ENCODE measurements at places on chromosomes 4 and X.

GRCh38 chr4:125104616-125105015, 210.1 kb upstream of the FAT4 start:
- no peak for DNase-seq

- DNase-seq, result no peak
These were observed 38.2 kb downstream of the AFF1 start for GRCh38 chr4:86972997-86973396.

DNA sequence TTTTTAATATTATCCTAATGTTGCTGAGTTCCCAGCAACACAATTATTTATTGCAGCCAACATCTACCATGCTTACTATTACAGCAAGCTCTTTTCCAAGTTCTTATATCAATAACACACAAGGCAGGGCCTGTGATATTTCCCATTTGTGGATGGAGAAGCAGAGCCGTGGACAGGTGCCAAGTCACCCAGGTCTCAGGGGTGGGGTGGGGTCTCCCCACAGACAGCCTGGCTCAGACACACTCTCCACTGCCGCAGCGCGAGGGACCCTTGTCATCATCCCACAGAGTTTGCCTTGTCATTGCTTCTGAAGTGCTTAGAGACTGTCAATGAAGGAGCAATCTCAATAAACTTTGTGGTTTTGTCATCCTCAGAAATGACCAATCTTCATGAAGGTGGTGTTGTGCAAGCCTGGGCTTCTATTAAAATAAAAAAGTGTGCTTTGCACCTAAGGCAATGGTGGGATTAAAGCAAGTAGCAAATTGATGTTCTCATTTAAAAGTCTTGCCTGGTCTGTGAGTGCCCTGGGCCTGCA, 76.1 kb downstream of the SORBS2 start:
- no peak for DNase-seq

- no peak for DNase-seq
These were observed 66.9 kb upstream of the MAGEB10 start for GRCh38 chrX:27740933-27741332.

- DNase-seq, result no peak
These were observed 444.1 kb downstream of the BCOR start for GRCh38 chrX:39653691-39654090.

DNA sequence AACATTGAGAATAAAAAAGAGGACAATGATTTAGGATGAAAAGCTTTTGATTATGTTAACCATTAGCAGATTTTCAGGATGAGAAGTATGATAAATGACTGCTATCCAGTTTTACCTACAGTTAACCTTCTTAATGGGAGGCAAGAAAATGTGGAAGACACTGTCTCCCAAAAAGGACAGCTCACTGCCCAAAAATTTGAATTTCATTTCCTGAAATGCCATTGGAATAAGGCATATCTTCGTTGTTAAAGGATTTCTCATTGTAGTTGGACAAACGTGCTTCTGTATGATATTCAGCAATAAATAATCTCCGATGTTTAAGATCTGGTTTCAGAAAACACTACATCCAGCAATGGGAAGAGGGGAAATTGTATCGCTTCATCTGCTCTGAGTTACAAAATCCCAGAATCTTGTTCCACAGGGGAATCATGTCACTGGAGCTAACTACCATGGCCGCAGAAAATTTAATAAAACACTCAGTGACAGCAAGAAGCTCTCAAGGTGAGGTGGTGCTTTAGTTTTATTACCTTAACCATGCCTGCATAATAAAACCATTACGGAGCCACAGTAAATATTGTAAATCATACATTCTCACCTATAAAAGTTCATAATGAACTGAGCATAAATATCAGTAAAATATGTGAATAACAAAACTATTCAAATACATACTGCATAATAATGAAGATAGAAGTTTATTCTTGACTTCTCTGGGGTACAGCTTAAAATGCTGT, 552.3 kb downstream of the PCDH7 start:
- DNase-seq, result no peak

DNA sequence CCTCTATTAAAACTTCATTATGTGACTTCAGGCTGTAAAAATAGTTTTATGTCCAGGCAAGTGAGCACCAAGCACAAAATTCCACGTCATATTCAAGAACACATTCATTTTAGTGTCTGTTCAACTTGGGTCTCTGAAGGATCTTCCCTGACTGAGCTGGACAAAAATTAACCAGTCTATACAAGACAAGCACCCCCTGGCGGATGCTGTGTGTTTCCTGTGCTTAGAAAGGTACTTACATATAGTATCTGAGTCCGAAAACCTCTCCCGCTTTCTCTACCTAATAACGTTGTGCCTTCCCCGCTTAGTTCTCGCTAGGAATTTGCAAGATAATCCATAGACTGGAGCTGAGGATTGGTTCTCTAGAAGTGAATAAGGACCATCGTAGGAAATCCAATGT, 2214.5 kb upstream of the TENM3 start:
- DNase-seq, result no peak

GRCh38 chrX:139877710-139878414, 55.0 kb downstream of the ATP11C start:
- no peak for DNase-seq

- no peak for DNase-seq
These were observed 202.3 kb upstream of the CENPE start for GRCh38 chr4:103400405-103400804.

DNA sequence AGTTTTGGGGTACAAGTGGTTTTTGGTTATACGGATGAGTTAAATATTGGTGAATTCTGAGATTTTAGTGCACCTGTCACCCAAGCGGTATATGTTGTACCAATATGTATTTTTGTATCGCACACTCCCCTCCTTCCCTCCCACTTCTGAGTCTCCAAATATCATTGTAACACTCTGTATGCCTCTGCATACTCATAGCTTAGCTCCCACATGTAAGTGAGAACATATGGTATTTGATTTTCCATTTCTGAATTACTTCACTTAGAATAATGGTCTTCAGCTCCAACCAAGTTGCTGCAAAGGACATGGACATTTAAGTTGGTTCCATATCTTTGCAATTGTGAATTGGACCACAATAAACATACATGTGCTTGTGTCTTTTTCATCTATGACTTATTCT, 103.0 kb upstream of the ADAMTS3 start:
- DNase-seq, result no peak

DNA sequence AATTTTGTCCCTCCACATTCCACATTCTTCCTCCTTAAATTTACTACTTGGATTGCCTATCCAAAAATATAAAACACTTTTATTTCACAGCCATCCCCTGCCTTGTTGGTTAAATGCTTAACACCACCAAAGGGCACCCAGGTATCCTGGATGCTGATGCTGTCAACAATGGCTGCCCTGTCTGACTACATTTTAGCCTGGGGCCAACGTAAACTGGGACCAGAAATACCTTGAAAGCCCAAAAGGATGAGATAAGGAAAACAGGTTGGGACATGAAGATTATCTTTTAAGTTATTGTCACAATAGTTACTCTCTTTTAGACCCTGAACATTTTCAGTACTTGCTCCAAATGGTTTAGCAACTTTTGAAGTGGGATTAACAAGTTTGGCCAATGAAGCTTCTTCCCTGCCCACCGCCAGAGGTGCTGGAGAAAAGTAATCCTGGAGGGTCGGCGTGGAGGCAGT, 775 bp upstream of the YIPF6 start:
- no peak for DNase-seq

DNA sequence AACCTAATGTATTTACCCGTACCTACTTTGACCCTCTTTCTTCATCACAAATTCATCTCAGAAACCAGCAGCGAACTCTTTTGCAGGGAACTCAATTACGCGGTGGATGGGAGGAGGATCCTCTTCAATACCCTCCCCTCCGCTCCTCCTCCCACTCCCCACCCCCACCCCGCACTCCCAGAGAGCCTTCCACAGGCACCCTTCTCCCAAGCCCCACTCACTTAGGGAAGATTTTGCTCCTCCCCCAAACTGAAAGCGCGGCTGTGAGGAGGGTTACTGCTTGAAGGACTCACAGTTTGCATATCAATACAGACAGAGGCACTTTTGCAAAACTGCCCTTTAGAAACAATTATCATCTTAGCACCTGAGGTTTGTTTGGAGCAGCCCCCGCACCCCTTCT, 960 bp upstream of the IL1RAPL1 start:
- no peak for DNase-seq

- DNase-seq, result no peak
These were observed 283.5 kb upstream of the GIMD1 start for GRCh38 chr4:106652095-106652494.

- no peak for DNase-seq
These were observed 47.3 kb downstream of the RBM47 start for GRCh38 chr4:40582413-40582812.

GRCh38 chrX:84475596-84475995, 26.7 kb downstream of the HDX start:
- no peak for DNase-seq

GRCh38 chrX:135632353-135632752, 81.1 kb upstream of the CT45A1 start:
- no peak for DNase-seq

DNA sequence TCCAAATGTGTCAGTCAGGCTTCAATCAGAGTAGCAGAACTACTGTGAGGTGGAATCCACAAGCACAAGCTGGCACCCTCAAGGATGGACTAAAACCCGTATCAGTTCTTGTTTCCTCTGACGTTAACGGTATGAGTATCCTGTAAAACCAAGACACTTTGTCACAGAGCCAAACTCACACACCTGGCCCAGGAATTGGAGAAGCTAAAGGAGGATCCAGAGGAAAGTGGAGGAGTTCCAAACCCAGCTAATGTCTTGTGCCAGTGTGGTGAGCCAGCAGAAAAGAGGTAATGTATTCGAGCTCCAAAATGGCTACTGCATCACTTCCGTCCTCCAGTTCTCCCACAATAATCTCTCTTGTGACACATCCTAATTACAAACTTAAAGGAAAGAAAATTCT, 44.7 kb downstream of the ATP1B4 start:
- no peak for DNase-seq

DNA sequence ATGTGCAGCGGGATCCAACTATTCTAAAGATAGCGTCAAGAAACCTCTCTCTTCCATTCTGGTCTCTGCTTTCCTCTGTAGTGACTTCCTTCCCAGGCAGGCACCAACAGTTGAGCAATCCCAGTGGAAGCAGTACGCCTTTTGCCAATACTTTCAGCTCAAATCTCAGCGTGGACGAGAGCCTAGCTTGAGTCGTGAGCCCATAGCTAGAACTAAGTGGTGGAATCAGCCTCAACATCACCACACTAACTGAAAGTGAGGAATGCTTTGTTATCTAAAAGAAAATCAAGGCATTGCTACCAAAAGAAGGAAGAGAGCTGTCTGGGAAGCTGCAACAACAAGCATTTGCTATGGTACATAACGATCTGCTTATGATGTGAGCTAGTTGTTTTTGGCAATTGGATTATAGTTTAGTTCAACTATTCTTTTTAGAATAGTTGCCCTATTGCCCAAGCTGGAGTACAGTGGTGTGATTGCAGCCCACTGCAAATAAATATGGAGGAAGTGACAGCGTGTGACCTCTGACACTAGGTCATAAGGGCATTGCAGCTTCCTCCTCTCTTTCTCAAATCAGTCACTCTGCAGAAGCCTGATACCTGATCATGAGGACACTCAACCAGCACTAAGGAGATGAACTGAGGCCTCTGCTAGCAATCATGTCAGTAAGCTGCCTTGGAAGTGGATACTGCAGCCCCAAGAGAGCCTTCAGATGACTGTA, 24.7 kb upstream of the FRYL start:
- DNase-seq, result no peak

- DNase-seq, result no peak
These were observed 97.6 kb upstream of the AFAP1 start for GRCh38 chr4:8037150-8037769.

DNA sequence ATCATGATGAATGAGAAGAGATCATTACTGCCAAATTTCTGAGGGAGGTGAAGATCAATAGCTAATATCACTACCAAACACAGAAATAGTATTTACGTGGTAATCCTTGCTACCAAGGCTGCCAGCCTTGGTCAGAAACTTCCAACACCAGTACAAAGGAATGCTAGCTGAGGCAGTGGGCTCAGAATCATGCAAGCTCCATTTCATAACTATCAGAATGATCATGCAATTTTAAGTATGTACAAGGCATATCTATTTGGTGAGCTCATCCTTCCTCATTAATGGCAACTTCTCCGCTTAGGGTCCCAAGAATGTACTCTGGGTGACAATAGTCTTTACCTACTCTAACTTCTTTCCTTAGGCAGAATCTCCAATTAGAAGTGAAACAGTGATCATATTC, 135.0 kb downstream of the GPC3 start:
- DNase-seq, result no peak

DNA sequence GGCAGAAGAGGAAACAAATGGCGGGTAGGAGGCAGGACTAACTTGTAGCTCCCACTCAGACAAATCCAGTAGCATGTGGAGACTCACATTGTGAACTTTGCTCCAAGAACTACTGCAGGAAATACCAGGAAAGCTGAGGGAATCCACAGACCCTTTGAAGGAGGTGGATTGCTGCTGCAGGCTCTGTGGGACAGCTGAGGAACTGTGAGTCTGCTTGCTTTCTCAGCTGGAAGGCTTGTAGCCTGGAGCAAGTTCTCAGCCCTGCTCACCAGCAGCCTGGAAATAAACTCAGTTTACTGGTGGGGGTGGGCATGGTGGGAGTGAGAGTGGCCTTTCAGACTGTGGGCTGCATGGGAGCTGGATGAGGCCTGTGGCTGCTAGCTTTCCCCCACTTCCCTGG, 16.0 kb downstream of the RTL3 start:
- DNase-seq, result no peak

- no peak for DNase-seq
These were observed 98.8 kb upstream of the NDP start for GRCh38 chrX:44071847-44072551.

GRCh38 chr4:104345598-104346242, 149.0 kb downstream of the CXXC4 start:
- DNase-seq, result no peak

DNA sequence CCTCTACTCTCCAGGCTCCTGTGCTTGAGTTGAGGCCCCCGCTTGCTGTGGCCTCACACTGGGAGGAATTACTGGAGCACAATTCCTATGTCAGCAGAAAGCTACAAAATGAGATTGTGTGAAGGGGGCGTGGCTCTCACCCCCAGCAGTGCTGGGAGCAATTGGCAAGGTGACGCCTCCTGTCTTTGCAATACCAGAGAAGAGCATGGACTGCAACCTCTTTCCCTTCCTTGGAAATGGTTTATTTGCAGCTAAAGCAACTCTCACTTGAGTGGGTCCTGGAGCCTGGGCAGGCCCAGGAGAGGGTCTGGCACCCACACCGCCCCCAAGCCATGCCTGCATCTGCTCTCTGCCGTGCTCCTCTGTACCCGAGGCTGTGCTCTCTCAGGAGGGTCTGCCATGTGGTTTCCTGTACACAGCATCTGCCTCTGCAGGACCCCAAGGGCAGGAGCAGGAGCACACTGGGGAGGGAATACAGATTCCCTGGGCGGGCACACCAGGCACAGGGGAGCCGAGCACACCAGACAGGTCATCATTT, 32.9 kb upstream of the HGFAC start:
- DNase-seq, result no peak

DNA sequence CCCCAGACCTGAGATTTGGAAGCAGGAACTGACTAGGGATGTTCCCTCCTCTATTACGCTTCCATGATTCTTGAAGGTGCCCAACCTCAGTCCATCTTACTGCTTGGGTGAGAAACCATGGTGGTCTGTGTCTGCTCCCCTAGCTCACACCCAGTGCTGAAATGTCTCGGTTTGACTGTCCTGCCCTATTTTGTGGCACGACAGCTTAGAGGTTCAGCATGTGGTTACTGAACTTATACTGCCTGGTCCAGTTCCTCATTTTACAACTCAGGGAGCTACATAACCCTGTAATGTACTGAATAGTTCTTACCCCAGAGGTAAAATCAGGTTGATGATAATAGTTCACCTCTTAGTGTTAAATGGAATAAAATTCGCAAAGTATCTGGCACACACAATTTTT, 203.1 kb downstream of the RBM46 start:
- DNase-seq, result no peak

GRCh38 chrX:150229030-150229429, 134.1 kb upstream of the MAMLD1 start:
- no peak for DNase-seq

Data from stimulated activated CD8-positive, alpha-beta memory T cell treated with anti-CD3 and anti-CD28 coated beads, Interleukin-7, amount 100 ng/mL, for 24 hours (primary cell).